CD4-positive, alpha-beta T cell treated with Interleukin-15 for 4 hours (primary cell): ENCODE measurements at places on chromosomes 6 and 20.

DNA sequence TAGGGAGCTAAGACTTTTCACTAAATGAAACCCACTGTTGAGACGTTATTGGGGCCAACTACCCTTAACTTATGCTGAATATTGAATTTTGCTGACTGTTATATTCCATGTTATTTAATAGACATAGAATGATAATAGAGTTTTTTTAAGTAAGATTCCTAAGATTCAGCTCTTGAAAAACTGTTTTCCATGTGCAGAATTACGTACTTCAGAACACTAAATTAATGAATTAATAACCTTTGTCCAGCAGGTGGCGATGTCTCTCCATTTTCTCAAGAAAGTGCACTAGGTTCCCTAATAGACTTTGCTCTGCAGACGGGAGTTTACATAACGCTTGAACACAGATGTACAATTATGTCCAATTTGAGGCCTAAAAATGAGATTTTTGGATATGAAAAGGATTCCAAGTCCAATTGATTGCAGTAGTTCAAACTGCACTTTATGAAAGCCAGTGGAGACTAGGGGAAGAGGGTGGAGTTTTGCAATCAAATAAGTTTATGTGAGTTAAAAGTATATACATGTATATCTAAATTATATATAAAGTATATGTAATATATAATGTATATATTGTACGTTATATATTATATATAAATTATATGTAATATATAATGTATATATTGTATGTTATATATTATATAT is 282.1 kb downstream of the UST start:
- DNase-seq: peak; percentile 87

DNA sequence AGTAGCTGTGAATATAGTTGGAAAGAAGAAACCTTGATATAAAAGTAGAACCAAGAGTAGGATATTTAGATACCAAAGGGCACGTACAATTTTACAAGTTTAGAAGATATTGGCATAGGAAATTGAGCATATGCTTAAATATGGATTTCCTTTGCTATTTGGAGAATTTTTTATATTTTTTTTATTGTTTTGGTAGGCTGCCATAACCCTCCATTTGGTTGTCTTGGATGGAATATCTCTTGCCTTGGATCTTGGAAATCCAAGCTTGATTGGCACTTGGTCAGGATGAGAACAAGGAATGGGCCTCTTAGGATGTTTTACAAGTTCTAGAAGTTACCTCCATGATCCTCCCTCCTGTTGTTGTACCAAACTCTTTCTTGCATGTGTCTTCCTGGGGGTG is 297.1 kb downstream of the PRL start:
- no peak for DNase-seq

DNA sequence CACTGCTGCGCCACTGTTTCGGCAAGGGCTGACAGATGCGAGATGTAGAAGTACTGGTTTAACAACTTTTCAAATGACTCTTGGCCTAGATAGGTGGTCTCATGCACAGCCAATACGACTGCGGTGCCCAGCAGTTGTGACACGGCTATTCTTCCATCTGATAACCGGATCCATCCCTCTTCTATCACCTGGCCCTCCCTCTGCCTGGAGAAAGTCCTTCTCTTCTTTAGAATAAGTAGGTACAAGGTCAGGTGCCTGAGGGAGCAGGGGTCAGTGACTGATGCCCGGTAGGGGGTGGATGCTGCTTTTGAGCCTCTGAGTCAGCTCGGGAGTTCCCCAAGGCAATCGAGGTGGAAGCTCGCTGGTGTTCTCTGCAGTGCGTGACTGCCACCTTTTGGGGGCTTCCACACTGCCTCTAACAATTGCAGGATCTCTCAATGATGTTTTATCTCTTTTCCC is 166.8 kb upstream of the GRIK2 start:
- no peak for DNase-seq

GRCh38 chr20:6024768-6025167 is 29.1 kb downstream of the LRRN4 start:
- DNase-seq: no peak

DNA sequence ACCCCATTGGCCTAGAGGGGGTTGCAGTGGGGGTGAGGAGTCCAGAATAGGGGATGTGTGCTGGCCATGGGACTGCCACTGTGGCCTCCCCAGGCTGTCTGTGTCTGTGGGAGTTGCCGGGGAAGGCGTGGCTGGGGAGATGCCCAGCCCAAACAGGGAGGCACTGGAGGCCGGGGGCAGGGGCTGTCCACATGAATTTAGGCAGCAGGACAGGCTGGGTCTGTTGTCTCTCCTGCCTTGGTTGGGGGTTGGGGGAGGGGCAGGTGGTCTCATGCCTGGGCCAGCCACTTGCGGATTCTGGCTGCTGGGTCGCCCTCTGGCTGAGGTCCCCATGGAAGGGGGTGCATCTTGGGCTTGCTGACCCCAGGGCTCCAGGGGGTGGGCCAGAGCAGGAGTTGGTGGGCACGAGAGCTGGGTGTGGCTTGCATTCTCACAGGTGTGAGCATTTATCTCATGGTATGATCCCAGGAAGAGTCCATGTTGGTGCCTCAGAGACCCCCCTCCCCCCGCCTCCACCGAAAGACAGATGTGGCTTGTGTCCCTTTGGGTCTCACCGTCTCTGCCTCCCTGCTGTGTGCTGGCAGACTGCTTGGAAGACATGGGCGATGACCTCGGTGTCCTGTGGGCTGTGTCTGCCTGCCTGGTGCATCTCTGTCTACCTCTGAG is 4.0 kb downstream of the SOX18 start:
- no peak for DNase-seq

- DNase-seq: no peak
Observed at GRCh38 chr20:1166948-1167720, 17.6 kb downstream of the TMEM74B start.

DNA sequence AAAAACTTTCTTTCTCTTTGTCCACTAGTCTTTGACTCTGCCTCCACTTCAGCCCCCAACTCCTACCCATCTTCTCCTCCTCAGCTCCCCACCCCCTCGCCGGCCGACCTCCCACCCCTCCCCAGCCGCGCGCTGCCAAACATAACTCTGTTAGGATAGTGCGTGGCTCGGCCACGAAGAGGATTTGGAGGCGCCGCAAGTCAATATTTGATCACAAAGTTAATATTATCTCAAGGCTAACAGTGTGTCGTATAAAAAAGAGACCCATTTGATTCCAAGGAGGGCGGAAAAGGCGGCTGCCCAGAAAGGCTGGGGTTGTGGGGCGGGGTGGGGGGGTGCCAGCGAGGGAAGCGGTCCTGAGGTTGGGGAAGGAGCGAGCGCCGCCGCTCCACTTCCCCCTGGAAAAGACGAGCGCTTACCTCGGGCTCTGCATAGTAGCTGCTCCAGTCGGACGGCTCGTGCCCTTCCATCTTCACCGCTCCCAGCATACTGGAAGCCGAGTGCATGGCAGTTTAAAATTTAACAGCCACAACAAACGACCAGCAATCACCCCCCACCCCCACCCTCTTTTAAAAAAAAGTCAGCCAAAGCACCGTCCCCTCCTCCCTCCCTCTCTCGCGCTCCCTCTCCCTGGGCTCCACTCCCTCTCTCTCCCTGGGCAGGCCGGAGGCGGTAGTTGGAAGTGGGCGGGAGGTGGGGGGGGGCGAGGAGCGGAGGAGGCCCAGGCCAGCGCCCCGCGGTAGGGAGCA is 425 bp downstream of the FOXA2 start:
- no peak for DNase-seq

GRCh38 chr6:52087498-52087999 is at the start of gene PKHD1:
PKHD1 (minus strand) TSS chr6:52087613; CDS start chr6:52084933, 2,680 bp downstream.
- no peak for DNase-seq

- no peak for DNase-seq
Observed at GRCh38 chr6:115514656-115515055, 546.0 kb downstream of the FRK start.
